ENCODE measurements at places on chromosomes 4 and X.

DNA sequence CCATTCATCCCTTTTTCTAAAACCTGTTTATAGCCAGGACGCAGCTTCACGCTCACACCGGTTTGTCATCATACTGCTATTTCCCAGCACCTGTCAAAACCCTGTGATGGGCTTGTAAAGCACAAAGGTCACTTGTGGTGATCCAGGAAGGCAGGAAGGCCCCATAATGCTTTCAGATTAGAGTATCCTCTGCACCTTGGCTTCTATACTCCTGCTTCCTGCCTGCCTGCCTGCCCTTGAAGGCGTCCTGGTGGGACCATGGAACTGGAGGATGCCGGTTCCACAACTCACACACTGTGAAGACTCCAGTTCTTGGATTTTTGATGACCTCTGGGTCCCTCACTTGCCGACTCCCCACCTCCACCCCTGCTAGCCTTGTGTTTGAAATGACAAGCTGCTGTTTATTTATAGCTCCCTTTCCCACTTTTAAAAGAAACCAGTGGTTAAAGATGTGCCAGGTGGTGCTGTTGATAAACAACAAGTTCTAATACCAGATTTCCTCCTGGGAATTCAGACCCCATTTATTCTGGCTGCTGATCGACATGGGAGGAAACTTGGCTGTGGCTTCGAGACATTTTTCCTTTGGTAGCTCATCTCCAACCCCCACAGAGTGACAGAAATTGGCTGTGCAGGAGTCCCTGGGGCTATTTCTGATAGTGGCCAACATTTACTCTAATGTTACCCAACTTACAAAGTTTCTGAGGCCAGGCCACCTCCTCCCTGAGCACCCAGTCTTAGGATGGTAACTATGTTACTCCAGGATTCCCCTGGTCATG lies 211.5 kb downstream of the KDR start:
- DNase-seq: no peak

DNA sequence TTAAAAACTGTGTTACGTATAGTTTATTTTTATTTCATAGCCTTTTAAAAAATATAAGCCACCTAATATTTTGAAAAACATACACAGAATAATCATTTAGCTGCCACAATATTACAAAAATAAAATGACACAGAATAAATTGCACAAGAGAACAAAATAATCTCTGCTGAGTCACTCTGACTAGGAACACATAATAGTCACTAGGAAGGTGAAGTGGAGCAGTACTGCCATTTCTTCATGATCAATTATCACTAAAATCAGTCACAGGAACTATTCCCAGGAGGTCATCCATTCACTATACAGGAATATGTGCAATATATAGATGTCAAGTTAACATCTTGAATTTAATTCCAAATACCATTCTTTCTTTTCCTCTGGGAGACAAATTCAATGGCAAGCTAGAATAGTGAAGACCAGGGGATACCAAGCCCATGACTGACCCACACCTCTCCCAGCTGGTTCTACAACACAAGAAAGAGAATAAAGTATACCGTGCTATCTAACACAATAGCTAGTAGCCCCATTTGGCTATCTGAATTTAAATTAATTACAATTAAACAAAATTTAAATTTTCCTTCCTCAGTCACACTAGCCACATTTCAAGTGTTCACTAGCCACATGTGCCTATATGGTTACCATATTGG lies 5.9 kb downstream of the SMIM43 start:
- no peak for DNase-seq

- DNase-seq: no peak
Measured at GRCh38 chrX:6526564-6527136, 8.3 kb downstream of the VCX3A start.

GRCh38 chrX:12867685-12868084 lies 813 bp downstream of the TLR7 start:
- no peak for DNase-seq

GRCh38 chr4:140152013-140152703 lies 1.8 kb downstream of the MAML3 start:
- DNase-seq: no peak

DNA sequence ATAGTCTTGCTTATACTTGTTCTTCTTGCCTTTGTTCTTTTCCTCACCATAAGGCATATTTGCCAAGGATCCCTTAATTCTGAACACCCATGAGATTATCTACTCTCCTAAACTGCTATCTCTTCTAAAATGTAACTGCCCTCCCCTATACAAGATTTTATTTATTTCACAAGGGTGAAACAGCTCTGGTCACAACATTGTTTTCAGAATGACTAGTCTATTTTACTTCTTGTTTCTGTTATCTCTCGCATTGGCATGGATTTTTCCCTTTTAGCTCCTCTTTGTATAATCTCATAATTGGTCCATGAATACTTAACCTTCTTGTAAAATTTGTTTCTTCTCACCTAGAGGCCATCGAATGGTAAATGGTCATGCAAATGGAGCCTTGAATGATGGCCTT lies 17.2 kb upstream of the COL25A1 start:
- DNase-seq: no peak

DNA sequence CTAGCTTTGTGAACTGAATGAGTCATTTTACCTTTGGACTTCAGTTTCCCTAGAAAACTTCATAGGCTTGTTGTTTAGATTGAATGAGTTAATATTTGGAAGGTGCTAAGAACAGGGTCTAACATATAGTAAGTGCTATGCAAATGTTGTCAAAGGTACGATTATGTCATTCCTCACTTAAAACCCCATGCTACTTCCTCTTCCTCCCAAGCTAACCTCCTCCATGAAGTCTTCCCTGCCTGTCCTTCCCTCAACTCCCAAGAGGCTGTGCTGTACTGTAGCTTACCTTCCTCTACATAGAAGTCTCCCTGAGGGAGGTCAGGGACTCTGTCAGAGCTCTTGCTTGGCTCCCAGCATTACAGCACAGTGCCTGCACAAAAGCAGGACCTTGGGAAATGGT lies 103.4 kb upstream of the PJA1 start:
- DNase-seq: no peak

GRCh38 chr4:100162027-100162685 lies 28.1 kb downstream of the DDIT4L start:
- DNase-seq: no peak

- DNase-seq: no peak
Measured at GRCh38 chr4:106305435-106306055, 10.5 kb downstream of the TBCK start.

DNA sequence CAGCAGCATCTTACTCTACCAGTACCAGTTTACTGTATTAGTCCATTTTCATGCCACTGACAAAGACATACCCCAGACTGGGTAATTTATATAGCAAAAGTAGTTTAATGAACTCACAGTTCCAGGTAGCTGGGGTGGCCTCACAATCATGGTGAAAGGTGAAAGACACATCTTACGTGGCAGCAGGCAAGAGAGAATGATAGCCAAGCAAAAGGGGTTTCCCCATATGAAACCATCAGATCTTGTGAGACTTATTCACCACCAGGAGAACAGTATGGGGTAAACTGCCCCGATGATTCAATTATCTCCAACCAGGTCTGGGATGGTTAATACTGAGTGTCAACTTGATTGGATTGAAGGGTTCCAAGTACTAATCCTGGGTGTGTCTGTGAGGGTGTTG lies 69.3 kb downstream of the YIPF6 start:
- no peak for DNase-seq

- no peak for DNase-seq
Measured at GRCh38 chrX:71053217-71053621, 14.9 kb downstream of the SNX12 start.

DNA sequence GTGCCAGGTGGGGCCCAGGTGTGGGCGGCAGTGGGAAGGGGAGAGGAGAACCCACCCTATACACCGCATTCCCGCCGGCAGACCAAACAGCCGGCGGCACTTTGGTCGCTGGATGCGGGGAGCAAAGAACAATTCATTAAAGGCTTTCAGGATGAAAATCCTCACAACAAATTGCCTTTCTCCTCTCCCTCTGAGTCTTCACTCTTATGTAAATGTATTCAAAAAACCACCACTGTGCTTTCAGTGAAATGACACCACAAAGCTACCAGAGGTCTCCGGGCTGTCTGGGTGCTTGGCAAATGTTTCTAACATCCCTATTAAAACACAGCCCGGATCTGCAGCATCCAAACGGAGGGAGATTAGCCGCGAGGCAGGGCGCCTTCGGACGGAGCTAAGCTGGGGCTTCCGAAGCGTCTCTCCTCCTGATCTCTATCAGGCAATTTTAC lies 171.8 kb upstream of the TBL1X start:
- no peak for DNase-seq

- no peak for DNase-seq
Measured at GRCh38 chrX:68419975-68420374, 13.3 kb downstream of the OPHN1 start.

- no peak for DNase-seq
Measured at GRCh38 chrX:136773648-136774047, 7.1 kb downstream of the ARHGEF6 start.

DNA sequence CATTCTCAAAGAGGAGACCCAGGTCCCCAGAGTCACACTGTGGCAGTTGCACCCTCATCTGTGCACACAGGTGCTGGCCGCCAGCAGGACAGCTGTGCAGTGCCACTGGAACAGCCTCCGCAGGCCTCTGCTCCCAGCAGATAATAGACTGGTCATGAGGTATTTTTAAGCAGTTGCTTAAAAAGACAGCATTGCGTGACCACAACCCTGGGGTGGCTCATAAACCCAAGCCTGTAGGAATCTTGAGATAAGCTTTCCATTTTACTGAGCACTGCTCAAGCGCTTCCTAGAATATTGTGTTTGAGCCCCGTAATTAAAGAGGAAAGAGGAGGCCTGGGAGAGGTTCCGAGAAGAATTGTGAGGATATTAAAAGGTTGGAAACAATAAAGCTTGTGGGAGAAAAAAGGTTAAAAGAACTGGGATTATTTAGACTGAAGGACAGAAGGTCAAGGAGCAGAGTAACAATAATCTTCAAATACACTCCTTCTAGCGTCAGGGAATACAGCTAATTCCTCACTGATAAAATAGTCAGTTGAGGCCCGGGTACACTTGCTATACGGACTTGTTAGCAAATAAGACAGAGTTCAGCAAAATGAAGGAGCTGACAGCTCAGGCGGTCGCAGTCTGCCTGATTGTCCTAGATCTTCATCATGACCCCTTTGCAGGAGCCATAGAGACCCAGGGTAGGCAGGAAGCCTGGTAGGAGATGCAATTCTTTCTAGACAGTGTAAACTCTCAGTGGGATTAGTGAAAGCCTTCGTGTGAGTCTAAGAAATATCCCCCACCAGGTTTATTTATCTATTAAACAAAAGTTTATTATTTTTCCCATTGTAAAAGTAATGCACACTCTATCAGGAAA lies 86.2 kb upstream of the KIT start:
- no peak for DNase-seq

DNA sequence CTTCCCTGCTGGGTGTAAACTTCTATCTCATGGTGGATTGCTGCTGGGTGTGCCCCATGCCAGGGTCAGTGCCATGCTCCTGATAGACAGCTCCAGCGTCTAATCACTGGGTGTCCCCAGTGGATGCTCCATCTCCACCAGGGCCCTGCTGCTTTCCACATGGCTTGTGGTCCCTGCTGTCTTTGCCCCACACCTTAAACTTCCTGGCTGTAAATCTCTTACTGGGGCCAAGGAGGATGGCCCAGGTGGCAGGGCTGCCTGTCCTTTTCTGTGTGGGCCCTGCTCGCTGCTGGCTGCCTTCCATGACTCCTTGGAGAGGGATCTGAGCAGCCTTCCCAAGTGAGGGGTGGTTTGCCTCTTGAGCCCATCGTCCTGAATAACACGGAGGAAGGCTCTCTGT lies 51.8 kb downstream of the RGS12 start:
- no peak for DNase-seq

DNA sequence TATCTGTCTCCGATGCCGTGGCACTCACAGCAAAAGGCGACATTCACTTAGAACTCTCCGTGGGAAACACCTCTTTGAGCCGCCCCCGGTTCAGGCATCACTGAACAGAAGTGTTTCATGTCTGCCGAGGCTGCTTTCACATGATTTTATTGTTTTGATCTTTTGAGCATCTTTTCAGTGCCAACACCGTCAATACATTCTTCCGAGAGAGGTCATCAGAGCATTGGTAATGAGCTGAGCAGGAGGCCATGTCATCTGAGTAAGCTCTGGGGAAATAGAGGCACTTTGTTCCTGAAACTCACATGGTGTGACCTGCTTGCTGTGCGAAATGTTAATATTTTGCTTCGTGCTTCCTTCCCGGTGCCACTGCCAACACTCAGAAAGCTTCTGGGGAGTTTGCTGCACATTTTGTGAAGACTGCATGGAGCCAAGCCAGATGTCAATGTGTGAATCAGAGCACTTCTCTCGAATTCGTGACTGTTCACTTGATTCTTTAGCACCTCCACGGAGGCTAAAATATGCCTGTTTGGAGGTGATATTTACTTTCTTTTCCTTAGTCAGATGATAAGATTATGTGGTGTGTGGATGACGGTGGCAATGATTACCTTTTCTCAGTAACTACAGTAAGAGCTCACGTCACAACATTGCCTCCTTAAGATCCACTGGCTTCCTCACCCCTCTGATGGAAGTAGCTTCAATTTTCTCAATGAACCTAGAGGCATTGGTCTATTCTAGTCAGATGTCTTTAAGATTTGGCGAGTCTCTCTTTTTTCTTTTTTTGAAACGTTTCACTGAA lies 222.3 kb upstream of the HS3ST1 start:
- DNase-seq: peak; percentile 59

DNA sequence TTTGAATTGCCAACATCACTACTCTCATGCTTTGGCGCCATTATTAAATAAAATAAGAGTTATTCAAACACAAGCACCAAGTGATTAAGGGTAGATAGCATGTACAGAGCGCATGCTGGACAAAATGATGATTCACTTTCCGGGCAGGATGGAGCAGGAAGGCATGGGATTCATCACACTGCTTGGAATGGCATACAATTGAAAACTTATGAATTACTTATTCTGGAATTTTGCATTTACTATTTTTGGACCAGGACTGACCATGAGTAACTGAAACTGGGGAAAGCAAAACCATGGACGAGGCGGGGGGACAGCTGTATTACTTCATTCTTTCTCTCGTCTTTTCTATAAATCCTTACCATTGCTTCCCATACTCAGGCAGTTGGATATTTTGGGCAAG lies 28.5 kb upstream of the FGF5 start:
- peak; percentile 65 for DNase-seq

GRCh38 chrX:134173541-134174272 lies 63.3 kb upstream of the CCDC160 start:
- no peak for DNase-seq

GRCh38 chr4:7435471-7436061 lies 836 bp upstream of the PSAPL1 start:
- DNase-seq: no peak

GRCh38 chrX:7606039-7606652 lies 236.8 kb upstream of the VCX start:
- no peak for DNase-seq

DNA sequence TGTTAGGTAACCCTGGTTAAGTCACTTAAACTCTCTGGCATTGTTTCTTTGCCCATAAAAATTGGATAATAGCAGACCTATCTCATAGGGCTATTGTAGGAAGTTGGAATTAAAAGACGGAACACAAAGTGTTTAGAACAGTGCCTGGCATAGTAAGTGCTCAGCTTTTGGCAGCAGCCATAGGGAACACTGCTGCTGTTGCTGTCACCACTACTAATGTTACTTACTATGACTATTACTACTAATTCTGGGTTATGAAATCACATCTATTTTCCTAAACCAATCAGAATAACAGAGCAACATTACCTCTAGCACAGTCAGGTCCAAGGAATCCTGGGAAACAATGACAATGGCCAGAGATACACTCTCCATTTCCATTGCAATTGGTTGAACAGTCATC lies 300.0 kb downstream of the SH2D1A start:
- DNase-seq: no peak

Measured in ACHN (cell line).